ENCODE measurements at places on chromosomes 3 and 15.

- DNase-seq: no peak
Observed at GRCh38 chr3:140341203-140341602, 336.7 kb upstream of the TRIM42 start.

DNA sequence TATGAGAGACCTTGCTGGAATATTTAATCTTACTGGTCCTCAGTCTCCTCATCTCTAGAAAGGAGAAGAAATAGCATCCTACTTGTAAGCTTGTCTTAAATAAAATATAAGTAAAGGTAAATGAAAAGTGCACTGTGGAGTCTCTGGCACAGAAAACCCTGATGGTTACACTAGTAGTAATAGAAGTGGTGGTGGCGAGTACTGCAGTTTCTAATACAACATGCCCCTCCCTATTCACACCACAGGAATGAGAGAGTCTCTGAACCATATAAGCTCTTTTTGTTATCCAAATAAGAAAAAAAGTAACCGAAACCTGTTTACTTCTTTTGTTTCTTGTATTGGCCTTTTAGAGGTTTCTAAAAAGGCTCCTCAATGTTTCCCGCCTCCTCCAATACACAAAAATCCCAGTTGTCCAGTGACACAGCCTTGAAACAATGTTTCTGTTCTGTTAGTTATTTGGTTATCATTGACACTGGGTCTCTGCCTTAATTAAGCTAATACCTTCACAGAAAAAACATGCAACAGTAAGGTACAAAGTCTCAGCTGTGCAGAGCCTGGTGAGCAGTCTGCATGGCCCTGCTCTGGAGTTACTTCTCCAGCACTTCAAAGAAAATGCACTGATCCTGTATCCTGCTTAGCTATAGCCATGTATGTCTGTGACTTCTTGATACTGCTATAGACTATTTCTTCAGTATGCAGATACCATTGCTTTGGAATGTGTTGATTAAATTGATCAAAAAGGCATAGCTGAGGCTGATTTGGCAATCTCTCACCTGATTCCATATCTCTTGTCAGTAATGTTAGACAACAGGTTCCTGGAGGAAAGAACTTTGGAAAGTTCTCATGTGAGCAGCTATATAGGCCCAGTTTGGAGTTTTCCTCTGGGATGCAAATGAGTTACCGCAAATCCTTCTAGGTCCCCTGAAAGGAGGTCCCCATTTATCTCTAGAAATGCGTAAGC lies 315.6 kb upstream of the IL12A start:
- no peak for DNase-seq

DNA sequence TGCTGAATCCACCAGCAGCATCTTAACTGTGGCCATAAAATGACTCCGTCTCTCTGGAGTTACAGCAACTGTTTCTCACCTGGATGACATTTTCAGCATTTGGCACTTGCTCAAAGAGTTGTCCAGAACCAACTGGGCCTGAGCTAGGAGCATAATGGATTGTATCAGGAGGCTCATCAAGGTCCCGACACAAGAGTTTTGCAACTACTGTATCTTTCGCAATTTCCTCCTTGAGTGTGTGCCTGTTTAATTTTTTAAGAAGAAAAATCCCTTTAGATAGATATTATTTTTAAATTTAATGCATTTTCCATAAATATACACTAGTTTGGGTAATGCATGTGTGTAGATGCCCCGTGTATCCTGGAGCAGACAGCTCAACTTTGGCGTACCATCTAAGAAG lies 44.3 kb upstream of the C3orf49 start:
- DNase-seq: peak; percentile 33

DNA sequence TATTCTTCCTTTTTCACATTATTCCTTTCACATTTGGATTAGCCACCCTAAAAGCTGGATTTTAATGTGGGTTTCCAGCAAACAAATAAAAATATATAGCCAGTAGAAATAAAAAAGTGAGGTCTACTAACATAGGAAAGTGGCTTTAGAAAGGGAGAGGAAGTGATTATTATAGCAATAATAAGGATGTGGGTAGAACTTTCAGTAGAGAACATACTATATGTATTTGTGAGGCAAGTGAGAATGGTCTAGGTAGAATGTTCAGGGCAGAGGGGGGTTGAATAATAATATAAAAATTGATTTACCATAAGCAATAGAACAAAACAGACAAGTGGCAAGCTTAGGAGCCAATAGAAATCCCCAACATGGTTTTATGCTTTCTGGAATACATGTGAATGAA lies 88.6 kb downstream of the NR1I2 start:
- peak; percentile 16 for DNase-seq

DNA sequence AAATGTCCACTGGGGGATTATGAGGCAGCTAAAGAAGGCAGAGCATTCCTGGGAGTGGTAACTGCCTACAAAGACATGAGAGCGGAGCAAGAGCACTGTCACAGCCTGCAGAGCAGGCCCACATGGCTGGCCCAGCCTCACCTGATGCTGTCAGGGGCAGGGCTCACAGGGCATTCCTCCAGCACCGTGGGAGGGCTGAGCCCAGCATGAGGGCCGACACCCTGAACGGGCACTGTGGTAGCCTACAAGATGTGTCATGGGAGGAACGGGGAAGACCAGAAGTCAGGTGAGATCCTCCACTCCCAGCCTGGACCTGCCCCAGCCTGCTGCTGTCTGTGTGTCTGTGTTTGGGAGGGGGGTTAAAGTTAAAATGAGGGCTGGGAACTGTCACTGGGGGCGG lies 30.1 kb downstream of the CCDC12 start:
- DNase-seq: no peak

DNA sequence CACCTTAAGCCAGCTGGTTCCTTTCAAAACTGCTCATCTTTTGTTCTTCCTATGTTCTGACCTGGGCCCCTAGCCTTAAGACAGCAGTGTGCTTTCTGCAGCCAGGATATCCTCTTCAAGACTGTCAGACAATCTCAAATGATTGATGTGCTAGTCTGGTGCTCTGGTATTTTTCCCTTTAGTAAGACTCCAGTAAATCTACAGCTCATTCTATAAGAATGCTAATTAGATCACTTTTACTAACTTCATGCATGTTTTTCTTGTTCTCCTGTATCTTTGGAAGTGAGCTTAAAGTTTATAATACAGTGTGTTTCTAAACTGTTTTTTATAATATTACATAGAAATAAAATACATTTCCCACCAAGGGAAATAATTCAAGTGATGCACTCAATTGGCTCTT lies 220.9 kb upstream of the NANOGP8 start:
- no peak for DNase-seq

DNA sequence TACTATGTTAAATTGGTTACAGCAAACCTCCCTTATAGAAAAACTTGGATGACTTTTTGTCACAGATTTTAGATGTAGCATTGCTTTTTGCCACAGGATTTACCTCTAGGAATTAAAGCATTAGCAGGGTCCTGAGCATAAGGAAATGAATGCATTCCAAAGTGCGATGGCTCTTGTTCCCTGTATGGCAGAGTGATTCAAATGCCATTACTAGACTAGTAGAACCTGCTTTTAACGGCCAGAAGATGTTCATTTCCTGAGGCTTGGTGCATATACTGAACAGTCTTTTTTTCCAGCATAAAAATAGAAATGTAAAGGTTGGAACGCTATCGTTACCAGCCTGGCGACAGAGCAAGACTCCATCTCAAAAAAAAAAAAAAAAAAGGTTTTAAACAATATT lies 59.4 kb downstream of the WNT5A start:
- no peak for DNase-seq

- no peak for DNase-seq
Observed at GRCh38 chr3:128464188-128464587, 2.5 kb downstream of the DNAJB8 start.

DNA sequence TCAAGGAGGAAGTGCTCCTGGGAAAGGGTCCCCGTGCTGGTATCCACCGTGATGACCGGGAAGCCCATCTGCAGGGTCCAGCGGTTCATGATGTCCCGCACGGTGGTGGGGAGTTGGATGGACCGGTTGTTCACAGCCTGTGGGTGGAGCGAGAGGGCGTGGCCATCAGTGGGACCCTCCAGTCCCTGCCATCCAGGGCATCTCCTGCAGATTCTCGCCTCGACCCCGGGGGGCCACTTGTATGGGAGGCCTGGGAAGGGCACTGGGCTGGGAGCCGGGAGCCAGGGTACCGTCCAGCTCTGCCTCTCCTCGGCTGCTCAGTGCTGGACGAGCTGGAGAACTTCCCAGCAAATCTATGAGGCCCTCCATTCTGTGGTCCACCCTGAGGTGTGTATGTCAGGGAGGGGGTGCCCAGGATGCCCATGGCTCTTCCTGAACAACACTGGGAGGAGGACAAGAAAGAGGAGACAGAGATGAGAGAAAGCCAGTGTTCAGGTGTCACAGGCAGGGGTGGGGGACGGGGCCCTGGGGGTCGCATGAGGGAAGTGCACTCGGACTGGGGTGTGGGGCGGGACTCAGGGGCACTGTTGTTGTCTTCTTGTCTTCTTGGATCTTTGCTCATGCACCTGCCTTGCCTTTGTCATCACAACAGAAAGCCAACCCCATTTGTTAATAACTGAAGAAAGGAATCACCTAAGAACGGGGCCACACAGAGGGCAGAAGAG lies 13.0 kb downstream of the ANPEP start:
- DNase-seq: no peak

DNA sequence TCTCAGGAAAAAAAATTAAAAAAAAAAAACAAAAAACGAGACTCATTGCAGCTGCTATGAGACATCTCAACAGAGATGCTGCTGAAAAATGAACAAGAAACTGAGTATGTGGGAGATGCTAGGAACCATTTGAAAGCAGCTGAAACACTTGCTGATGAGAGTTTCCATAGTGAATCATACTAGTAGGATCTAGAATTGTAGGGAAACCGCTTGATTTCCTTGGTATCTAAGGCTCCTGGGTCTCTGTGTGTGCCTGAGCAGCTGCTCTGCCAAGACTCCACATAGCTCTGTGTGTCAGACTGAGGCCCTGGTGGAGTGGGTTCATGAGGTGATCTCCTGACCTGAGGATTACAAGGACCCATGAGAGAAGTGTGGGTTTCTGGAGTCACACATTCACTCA lies 313.4 kb upstream of the NECTIN3 start:
- no peak for DNase-seq

DNA sequence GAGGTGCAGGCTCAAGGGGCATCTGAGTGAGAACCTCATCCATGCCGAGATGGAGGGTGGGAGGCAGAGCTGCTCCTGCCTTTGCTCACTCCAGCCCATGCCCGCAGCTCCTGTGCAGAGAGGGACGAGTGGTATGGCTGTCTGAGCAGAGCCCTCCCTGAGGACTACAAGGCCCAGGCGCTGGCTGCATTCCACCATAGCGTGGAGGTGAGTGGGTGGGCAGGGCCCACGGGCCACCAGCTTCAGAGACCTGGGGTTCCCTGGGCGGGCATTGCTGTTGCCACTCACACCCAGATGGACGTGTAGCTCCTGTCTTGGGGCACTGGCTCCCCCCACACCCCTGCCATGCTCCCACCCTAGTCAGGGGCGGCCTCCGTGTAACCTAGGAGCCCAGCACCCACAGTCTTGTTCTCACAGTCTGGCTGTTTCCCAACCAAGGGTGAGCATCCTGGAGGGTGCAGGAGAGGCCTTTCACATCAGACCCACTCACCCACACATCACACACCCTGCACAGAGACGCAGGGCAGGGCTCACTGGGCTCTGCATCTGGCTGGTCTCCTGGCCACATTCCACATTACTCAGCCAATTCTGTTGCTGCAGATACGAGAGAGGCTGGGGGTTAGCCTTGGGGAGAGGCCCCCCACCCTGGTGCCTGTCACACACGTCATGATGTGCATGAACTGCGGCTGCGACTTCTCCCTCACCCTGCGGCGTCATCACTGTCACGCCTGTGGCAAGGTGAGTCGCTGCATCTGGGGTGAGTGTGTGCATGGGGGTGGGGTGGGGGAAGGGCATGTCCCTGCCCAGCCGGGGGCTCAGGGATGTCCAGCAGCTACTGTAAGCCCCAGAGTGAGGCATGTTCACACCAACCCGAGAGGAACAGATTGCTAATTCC lies 25.3 kb upstream of the NR2C2 start:
- DNase-seq: no peak

- no peak for DNase-seq
Observed at GRCh38 chr15:55742927-55743728, at the start of gene PRTG. Gene PRTG (minus strand): TSS chr15:55743152. CDS start chr15:55742931, 221 bp downstream.

DNA sequence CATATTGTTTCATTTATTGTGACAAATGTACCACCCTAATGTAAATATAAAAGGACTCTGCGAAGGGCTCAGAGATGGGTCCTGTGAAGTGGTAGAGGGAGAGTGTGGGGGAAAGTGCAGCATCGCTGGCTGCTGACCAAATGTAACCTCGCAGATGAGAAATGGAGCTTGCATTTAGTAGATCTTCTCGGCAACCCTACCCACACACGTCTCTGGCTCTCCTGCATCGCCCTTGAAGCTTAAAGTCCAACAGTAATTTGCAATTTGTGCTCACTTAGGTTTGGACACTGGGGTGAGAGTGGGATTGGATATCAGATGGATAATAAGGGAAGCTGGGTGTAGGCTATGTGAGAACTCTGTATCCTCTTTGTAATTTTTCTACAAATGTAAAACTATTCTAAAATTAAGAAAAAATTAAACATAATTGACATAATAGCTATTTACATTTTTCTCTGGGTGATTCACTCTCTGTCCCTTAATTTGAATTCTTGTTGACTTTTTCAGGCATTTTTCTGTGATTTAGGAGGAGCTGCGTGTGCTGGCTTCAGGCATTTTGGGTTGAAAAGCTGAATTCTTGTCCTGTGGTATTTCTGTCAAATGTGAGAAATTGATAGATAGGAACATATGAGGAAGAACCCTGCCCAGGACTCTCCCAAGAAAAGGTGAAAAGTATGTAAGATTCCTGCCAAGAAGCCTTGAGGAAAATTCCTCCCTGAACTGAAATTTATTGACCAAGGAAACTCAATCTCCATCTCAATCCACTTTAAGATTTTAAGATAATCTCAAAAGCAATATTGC lies 524.7 kb upstream of the MCTP2 start:
- DNase-seq: no peak

GRCh38 chr3:41726891-41727290 lies 235.0 kb downstream of the ULK4 start:
- DNase-seq: no peak

DNA sequence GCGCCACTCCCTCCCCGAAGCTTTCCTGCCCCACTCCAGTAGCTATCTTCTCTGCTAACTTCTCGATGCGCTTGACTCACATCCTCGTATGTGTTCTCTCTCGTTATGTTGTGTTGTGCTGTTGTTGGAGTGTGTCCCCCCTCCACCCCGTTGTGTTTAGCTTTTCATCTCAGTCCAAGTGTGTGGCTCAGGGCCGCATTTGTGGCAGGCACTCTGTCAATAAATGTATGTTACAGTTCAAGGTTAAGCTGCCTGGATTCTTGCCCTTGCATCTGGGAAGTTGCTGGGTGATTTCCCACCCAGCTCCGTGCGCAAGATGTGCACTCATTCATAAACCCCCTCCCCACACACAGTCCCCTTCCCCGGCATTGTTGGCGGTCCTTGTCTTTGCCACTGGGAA lies 71.9 kb downstream of the PGPEP1L start:
- no peak for DNase-seq

GRCh38 chr3:176935194-176935888 lies 261.9 kb downstream of the TBL1XR1 start:
- no peak for DNase-seq

- peak; percentile 43 for DNase-seq
Observed at GRCh38 chr15:48472756-48473155, 141.5 kb downstream of the DUT start.

Measured in MV-4-11 (cell line).